ENCODE measurements at places on chromosomes 2 and 18.

DNA sequence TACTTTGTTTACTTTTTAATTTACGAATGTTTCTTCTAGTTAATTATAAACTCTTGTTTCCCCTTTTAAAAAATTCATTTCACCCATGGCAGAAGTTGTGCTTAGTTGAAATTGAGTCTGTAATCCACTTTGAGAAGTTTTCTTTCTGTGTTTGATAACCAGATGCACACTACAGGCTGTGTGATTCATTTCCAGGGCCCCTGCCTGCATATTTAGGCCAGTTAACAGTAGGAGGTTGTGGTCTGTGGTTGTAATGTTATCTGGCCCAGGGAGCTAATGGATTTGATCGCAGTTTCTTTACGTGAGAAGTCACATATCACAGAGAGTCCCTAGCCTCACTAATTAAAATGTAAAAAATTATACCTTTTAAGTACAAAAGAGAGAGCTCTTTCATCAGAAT lies 3.3 kb downstream of the CDH7 start:
- no peak for DNase-seq

DNA sequence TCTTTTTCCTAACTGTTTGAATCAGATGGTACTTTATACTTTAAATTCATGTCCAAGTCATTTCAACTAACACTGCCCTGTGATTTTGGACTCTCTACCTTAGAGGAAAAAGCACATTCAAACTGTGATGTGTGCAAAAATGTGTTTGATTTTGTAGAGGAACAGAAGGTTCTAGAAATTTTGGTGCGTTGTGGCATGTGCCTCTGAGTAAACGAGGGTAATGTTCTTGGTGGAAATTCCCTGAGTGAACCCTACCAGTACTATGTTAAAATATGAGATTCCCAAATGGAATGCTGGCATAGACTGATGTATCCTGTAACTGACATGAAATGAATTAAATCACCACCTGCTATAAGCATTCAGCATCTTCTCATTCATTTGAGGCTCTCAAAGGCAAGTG lies 901.9 kb upstream of the KLHL29 start:
- DNase-seq: no peak

DNA sequence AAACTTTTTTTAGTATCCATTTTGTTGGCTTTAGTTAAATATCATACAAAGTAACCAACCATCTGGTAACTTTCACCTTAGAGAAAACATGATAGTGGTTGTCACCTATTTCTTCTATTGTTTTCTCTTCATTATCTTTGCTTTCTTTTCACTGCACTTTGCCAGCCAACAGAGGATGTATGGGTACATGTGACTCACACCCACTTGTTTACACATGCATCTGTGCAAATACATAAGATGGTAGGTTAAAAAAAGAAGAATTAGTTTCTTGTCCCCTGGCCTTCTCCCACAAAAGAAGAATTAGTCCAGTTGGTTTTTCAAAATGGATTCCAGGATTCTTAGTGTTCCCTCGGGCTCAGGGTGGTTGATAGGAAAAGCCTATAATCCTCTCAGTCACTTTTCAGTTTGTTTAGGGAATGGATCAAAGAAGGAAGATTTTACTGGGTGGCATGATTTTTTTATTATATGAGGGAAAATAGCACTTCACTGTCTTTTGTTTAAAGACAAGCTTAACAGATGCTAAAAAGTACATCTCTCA lies 46.6 kb downstream of the CDK15 start:
- no peak for DNase-seq

GRCh38 chr2:181621779-181622490 lies 35.0 kb downstream of the CERKL start:
- DNase-seq: no peak

GRCh38 chr2:119446037-119446436 lies 14.4 kb downstream of the TMEM37 start:
- DNase-seq: no peak

DNA sequence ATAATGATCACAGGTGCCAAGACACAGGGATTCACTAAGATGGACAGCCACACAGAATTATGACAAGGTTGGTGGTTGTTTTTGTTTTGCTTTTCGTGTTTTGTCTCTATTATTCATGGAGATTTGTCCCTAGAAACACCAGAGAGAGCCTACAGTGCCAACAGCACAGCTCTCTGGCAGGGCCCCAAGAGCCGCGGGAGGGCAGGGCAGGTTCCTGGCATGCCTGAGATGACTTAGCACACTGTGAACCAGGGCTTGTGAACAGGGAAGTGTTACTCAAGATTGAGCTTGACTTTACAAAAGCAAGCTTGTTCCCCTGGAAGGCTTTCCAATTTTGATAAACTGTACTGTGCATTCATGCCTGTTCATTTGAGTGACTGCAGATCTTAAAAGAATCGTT lies 437.4 kb upstream of the SALL3 start:
- DNase-seq: no peak

- DNase-seq: no peak
Observed at GRCh38 chr2:144230448-144231085, 289.4 kb downstream of the ZEB2 start.

DNA sequence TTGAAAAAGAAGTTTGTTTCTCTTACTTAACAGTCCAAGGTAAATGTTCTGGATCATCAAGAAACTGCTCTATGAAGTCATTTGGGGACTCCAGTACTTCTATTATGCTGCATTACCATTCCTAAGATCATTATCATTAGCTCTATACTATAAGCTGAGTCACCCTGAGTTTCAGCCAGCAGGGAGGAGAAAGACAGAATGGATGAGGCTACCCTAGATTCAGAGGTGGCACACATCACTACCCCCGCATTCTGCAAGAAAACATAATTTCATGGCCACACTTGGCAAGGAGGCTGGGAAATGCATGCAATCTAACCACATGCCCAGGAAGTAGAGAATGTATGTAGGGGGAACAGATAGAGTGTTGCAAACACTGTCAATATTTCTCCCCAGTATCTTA lies 16.6 kb upstream of the LNPK start:
- no peak for DNase-seq

- no peak for DNase-seq
Observed at GRCh38 chr2:200540793-200541192, 14.8 kb downstream of the SGO2 start.

DNA sequence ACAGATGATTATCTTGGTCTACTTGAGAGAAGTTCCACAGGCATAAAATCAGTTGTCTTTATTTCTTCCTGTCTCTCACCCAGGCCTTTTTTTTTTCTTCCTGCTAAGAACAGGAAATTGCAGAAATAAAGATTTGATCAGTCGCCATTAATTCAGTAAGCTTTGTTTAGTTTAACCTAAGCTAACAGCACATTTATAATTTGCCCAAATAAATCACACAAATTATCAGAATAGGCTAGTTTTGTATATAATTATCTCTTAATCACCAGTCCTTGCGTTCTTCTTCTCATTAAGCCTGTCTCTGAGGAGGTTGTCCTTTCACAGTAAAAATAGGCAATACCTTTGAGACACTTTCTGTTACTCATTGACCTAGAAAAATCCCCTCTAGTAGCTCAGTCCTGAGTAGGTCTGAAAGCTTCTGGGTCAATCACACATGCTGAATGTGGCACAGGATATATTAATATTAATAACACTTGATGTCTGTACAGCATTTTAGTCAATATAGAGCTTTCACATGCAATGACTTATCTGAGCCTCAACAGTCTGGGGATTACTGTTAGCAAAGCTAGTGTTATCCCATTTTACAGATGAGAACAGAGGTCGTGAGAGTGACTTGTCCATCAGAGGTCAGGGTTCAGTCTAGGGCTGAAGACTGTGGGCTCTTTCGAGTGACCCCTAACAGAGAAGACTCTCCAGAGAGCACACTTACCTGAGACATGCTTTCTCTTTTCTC lies 11.2 kb upstream of the STK17B start:
- DNase-seq: no peak

GRCh38 chr2:166351319-166351718 lies 24.4 kb downstream of the SCN9A start:
- DNase-seq: no peak

DNA sequence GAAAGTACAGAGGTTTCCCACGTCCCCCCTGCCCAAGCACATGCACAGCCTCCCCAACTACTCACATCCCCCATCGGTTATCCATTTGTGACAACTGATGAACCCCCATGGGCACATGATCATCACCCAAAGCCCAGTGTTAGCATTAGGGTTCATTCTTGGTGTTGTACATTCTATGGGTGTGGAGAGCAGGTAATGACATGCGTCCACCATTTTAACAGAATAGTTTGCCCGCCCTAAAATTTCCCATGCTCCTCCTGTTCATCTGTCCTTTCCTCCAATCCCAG lies 74.3 kb downstream of the LONRF2 start:
- DNase-seq: peak; percentile 27

DNA sequence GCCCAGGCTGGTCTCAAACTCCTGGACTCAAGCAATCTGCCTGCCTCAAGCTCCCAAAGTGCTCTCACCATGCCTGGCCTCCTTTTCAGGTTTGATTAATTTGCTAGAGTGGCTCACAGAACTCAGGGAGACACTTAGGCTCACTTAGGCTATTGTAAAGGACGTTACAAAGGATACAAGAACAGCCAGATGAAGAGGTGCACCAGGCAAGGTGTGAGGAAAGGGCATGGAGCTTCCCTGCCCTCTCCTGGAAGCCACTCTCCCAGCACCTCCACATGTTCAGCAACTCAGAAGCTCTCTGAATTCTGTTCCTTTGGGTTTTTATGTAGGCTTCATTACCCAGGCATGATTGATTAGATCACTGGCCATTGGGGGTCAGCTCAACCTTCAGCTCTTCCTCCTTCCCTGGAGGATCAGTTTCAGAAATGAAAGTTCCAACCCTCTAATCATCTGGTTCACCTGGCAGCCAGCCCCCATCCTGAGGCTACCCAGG lies 78.7 kb upstream of the RGPD5 start:
- no peak for DNase-seq

- no peak for DNase-seq
Observed at GRCh38 chr2:96879545-96880040, 9.7 kb upstream of the SEMA4C start.

DNA sequence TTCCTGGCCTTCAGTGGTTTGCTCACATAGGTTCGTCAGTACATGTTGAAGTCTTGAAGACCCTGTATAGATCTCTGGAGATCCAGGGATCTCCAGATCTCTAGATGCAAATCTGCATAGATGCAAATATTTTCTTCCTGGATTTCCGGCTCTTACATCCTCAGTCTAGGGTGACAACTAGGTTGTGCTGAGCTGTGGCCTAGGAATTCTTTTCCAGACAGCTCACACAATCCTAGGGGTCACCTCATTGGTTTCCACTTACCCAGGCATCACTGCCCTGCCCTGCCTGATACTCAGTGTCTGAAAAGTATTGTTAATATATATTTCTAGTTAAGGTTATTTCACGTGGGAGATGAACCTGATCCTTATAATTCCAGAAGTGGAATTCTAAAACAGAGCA lies 105.1 kb upstream of the TTC27 start:
- no peak for DNase-seq

DNA sequence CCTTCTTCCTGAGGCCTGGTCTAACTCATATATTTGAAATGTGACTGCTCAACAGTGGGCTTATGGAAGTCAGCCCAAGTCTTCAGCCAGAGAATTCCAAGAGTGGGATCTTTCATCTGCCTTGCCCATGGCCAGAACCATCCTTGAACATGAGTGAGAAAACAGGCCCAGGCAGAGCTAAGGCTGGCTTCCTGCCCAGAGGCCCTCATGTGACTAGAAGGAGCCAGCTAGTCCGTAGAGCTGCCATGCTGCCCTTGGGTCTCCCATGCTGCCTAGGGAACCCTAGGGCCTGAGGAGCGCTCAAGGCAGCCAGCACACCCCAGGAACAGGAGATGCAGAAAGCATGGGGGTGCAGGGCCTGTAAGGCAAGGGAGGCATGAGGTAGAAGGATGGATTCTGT lies 203.6 kb downstream of the FHOD3 start:
- no peak for DNase-seq

DNA sequence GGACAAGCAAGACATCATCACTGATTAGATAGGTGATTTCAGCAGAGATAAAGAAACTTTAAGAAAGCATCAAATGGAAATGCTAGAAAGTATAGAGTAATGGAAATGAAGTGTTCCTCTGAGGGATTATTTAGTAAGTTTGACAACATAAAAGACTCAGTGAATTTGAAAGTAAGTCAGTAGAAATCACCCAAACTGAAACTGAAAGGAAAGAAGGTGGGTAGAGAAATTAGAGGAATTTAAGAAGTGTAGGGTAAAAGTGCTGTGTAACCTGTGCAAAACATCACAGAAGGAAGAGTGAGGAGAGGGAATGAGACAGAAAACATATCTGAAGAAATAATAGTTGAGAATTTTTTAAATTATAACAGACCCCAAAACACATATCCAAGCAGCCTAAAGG lies 343.1 kb downstream of the CBLN2 start:
- DNase-seq: no peak

GRCh38 chr2:228253752-228254151 lies 72.3 kb upstream of the SPHKAP start:
- no peak for DNase-seq

DNA sequence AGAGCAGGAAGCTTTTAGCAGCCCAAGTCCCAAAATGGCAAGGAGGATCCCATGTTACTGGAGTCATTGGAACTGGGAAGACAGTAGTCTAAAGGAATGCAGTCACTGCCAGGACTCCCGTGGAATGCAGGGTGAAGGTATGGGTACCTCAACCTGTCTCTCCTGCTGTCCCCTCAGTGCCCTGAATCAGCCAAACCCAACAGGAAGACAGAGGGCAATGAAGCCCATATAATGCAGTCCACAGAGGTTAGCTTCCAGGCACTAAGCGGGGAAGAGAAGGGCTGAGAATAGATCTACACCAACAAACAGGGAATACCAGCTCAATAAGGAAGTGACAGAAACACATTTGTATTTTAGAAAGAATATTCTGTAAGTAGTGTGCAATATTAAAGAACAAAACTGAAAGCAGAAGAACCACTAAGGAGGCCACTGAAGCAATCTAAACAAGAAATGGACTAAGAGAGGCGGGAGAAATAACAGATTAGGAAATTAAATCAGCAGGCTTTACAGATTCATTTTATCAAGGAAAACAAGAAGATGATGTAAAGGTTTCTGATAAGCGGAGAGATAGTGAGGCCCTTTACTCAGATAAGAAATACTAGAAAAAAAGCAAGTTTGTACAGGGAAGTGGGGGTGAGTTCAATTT lies 8.3 kb downstream of the NEMP2 start:
- DNase-seq: no peak

- DNase-seq: no peak
Observed at GRCh38 chr18:31760695-31761094, at the start of gene SLC25A52. Gene SLC25A52, minus strand, starts transcription at chr18:31760880. Its CDS starts 219 bp downstream, at chr18:31760661.

- DNase-seq: no peak
Observed at GRCh38 chr2:41965173-41965908, 82.5 kb upstream of the PKDCC start.

- DNase-seq: no peak
Observed at GRCh38 chr2:85672456-85672855, 4.5 kb upstream of the SFTPB start.
